Sciatic nerve (tissue), 2 donors: ENCODE measurements at places on chromosomes 3 and 15. TPM values are rescaled to one million over a fixed set of nuclear protein-coding genes. Genes with fewer than 3 reads are reported as not detected.

DNA sequence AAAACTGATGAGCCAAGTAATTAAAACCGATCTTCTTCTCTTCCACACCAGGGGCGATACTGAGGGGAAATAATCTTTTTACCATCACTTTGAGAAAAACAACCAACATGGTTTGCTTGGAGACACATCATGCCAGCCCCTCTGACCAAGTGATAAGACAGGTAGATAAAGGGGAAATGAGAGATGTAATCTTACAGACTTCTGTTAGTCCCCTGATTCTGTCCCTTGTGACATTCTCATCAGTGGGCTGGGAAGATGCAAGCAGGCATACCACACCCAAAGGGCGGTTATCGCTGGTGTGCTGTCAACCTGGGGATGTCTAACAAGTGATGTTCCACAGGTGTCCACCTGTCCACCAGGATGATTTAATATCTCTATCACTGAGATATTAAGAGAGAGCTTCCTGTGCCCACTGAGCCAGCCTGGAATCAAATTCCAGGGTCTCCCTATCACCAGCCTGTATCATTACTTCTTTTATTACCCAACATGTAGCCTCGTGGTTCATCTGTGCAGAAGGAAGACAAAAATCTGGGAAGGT lies 315.0 kb downstream of the FOXP1 start:
- DNase-seq, result no peak

- no peak for DNase-seq
These were observed 8.4 kb downstream of the FRMD5 start for GRCh38 chr15:44186705-44187104.

- no peak for DNase-seq
These were observed 108.9 kb downstream of the CCNL1 start for GRCh38 chr3:157051055-157051454.

- no peak for DNase-seq
These were observed 126.2 kb upstream of the BHLHE40 start for GRCh38 chr3:4852780-4853748.

DNA sequence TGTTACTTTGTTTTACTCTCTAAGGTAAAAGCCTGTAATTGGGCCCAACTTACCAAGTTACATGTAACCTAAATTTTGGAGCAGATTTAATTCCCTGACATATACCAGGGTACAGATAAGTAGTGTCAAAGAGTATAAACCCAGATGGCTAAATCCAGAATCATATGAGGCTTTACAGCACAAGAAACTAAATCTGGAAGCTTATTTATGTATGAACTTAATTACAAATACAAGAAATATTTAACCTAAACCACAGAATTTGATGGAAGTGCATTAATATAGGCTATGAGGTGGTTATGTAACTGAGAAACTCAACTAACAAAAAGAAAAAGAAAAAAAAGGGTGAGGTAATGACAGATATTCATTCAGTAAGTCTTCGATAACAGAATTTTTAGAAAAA lies 930.2 kb upstream of the ALCAM start:
- no peak for DNase-seq

- peak; percentile 95 for DNase-seq
These were observed at the start of gene SCAMP5 for GRCh38 chr15:74995182-74995778. TSS of gene SCAMP5 (plus strand) at chr15:74995563. CDS start at chr15:75011840, 16,277 bp downstream.

GRCh38 chr3:191549357-191549756 lies 88.4 kb downstream of the PYDC2 start:
- no peak for DNase-seq

DNA sequence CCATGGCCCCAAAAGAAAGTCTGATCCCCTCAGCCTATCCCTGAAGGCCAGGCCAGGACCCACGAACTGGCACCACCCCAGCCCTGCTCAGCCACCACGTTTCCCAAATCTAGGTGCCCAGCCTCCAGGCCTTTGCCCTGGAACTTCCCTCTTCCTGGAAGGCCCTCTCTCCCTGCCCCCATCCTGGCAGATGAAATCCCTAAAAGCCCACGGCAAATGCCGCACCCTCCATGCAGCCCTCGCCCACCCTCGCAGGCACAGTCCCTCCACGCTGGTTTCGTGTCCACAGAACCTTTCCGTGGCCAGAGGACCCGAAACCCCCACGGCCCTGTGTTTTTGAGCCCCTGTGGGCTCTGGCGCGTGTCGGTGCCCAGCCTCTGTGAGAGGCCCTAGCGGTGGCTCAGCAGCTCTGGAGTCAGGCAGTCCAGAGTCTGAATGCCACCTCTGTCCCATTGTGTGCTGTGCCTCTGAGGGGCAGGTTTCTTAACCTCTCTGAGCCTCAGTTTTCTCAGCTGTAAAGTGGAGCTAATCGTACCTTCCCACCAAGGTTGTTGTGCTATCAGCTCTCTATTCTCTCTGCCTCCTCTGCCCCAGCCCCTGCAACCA lies 138.5 kb upstream of the IQSEC1 start:
- no peak for DNase-seq

GRCh38 chr15:101434032-101434920 lies 55.2 kb downstream of the PCSK6 start:
- no peak for DNase-seq

DNA sequence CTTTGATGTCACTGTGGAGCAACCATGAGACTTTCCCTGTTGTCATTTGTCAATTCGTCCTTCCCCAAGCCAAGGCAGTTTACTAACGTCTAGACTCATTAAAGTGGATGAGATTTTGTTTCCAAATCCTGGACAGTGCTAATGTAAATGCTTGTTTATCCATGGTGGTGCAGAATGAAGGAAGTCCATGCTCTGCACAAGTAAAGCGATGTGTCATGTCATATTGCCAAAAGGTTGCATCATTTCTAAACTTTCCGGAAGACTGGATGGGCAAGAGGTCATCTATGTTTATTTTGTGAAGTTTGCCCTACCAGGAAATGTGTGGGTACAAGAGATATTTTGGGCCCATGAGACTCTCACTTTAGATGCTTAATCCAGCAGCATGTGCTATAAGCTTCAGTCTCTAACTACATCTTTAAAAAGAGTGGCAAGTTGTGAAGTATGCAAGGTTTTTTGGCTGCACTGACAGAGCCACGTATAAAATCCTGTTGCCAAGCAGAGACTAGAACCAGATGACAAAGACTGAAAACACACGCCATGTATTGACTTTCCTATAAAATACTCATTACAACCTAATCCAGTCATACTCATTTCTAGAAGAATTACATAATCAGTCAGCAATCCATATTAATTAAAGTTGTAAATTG lies 72.1 kb upstream of the FNDC3B start:
- DNase-seq, result no peak

GRCh38 chr3:153970741-153971347 lies 150.3 kb upstream of the ARHGEF26 start:
- DNase-seq, result no peak

DNA sequence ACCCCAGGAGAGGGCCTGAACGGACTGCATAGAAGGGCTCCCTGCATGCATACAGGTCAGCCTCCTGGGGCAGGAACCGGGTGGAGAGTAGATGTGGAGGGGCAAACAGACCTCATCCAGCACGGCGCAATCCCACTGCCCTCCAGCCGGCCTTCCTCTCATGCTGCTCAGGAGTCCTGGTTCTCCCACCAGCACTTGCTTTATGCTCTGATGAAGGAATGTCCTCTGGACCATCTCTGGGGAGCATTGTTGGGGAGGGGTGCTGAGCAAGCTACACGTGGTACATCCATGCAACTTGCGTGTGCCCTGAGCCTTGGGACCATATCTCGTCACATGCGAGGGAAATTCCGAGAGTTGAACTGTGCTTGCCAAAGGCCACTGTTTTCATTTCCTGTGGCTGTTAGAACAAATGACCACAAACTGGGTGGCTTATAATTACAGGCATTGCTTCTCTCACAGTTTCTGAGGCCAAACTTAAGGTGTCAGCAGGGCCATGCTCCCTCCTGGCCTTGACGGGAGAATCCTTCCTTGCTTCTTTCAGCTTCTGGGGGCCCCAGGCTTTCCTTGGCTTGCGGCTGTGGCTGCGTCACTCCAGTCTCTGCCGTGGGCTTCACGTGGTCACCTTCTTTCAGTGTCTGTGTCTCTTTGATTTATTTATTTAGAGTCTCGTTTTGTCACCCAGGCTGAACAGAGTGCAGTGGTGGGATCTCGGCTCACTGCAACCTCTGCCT lies 12.2 kb downstream of the SELENOS start:
- DNase-seq, result peak; percentile 62

DNA sequence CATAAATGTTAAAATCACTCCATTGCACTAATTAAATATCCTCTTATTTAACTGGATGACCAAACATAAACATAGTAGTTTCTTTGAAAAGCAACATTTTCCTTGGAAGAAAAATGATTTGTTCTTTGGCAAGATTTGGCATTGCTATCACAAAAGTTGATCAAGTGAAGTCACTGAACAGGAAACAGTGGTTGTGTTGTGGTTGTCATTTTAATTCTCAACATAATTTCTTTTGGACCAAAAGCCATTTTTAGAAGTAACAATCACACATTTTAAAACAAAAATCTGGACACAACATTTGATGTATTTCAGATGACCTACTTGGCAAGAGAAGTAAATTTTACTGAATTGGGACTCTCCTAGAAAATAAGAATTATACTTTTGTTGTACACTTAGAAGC lies 872.3 kb downstream of the ROBO1 start:
- DNase-seq, result no peak

- no peak for DNase-seq
These were observed 36.7 kb upstream of the GOLGA8B start for GRCh38 chr15:34620142-34620541.

DNA sequence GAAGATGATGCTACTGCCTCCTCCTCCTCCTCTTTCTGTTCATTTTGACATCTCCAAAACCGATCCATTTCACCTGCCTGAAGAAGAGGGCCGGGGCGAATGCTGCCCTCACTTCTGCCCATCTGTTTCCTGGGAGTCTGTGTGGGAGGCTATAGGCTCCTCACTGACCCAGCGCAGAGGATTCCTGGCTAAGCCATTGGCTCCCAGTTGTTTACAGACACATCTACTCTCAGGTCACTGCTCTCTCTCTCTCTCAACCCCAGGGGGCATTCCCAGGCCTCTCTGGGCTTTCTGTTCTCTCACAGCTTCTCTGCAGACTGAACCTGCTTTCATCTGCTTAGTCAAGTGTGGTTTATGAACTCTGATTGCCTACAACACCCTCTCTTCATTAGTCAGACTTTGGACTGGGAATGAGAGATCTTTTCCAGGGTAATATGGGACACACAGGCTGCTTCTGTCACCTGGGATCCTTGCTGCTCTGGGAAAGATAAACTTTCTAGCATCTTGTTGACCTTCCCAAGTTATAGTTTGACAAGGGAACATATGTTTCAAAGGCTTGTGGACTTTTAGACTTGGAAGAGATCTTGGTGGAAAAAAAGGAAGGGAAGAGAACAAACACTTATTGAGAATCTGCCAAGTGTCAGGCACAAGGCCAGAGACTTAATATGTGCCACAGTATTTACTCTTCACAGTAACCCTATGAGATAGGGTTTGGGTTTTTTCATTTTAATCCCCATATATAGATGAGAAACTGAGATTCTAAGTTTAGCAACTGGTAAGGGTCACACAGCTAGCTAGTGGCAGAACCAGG lies 30.2 kb upstream of the USP3 start:
- no peak for DNase-seq

- no peak for DNase-seq
These were observed 208.8 kb downstream of the ADAMTS17 start for GRCh38 chr15:100133001-100133400.

GRCh38 chr15:83746231-83746630 lies 92.3 kb downstream of the ADAMTSL3 start:
- DNase-seq, result no peak

DNA sequence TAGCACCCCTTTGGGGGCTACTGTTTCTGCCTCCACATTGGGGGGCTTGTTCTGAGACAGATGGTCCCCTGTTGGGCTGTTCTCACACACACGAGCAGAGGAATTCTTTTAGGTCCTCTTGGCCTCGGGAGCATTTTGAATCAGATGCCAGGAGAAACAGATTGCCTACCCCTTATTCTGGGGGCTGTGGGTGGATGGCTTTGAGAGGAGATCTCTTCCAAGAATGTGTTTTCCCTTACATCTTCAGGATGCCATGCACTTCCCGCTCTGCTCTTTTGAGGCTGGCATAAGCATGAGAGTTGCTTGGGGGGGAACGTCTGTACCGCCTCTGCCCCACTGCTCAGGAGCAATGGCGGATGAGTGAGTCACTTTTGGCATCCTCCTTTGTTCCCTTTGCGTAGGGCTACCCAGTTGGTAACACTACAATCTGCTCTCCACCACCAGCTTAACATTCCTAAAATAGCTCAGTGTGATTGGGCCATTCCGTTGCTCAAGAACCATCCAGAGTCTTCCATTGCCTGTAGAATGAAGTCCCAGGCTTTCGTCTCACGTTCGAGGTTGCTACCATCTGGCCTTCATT lies 154.4 kb downstream of the RPLP1 start:
- no peak for DNase-seq

DNA sequence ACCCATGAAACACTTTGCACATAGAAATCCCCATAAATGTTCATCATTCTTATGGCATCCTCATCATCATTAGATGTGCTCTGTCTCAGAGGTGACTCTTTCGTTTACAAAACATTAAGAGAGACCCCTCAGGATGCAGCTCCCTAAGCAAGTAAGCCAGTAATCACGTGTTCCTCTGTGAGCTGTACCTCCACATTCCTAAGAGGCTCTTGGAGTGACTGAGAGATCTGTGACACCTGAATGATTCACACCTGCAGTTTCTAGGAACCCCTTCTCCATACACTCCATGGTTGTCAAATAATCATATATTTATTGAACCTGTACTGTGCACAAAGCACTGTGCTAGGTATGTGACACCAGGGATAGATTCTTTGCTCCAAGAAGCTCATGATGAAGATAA lies 602.4 kb downstream of the UNC13C start:
- no peak for DNase-seq

DNA sequence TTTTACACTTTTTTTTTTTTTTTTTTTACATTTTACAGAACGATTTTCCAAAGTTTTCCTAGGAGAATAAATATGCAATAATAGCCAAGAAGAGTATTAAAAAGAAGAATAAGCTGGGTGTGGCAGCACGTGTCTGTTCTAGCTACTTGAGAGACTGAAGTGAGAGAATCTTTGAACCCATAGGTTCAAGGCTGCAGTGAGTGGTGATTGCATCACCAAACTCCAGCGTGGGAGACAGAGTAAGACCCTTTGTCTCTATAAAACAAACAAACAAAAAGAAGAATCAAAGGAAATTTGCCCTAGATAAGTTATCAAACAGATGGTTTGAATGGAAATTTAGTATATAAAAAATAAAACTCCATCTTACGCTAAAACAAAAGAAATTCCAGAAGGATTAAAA lies 13.3 kb downstream of the XRN1 start:
- no peak for DNase-seq

GRCh38 chr3:36707623-36708409 lies 56.5 kb downstream of the DCLK3 start:
- no peak for DNase-seq

- no peak for DNase-seq
These were observed 1462.3 kb upstream of the CADM2 start for GRCh38 chr3:83496462-83496861.

DNA sequence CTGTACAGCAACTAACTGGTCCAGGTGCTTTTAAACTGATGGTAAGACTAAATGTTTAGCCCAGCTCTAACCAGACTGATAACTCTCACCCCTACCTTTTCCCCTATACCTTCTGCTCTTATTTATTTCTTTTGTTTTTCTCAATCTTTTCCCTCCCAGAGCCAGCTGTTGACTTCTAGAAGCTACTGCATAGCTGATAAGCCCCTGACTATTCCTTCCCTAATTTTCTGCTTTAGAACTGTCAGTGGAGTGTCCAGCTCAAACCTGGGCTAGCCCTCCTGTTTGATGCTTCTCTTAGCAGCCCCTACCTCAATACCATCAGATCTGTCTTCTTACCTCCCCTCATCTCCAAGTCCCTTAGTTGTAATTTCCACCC lies 20.6 kb downstream of the SLC35G2 start:
- no peak for DNase-seq

Gene ARHGAP31
- 85.6 TPM for total RNA-seq

Gene CCR8
- not detected for total RNA-seq

Gene ANKUB1
- total RNA-seq, result 2.8 TPM

Gene CD200
- 23.8 TPM for total RNA-seq

Gene ACTC1
- total RNA-seq, result 0.94 TPM

Gene IGSF10
- total RNA-seq, result 1.2 TPM
